Skin of body (tissue), 3 donors: ENCODE measurements at places on chromosomes 13 and 19. TPM values are rescaled to one million over a fixed set of nuclear protein-coding genes. Genes with fewer than 3 reads are reported as not detected.

DNA sequence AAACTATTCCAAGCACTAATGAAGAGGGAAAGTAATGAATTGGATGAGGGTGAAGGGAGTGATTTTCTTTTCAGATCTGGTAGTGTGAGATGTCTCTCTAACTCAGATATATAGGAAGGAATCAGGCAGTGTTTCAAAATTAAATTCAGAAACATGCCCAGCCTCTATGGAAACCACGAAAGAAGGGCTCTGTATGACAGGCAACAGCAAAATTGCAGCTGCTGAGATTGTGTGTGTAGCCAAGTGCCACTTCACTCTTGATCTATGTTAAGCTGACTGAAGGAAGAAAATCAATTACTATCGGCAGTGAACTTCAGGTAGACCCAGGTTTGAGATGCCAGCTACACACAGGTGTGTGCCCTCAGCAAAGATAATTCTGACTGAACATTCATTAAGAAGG lies 387.4 kb downstream of the PCDH9 start:
- no peak for DNase-seq

GRCh38 chr13:43475140-43475539 lies 311.6 kb downstream of the ENOX1 start:
- DNase-seq: peak; percentile 57

DNA sequence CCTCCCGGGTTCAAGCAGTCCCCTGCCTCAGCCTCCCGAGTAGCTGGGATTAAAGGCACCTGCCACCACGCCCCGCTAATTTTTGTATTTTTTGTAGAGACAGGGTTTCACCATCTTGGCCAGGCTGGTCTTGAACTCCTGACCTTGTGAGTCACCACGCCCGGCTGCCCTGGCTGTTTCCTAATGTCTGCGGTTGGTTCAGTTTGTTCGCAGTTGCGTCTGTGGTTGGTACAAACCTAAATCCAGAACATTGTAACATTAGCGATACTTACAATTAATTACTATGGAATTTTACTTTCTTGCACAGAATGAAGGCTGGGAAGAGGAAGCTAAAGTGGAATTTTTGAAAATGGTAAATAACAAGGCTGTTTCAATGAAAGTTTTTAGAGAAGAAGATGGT lies 38.1 kb downstream of the RNF17 start:
- DNase-seq: no peak

GRCh38 chr19:33446330-33447293 lies 73.1 kb downstream of the CEBPG start:
- no peak for DNase-seq

DNA sequence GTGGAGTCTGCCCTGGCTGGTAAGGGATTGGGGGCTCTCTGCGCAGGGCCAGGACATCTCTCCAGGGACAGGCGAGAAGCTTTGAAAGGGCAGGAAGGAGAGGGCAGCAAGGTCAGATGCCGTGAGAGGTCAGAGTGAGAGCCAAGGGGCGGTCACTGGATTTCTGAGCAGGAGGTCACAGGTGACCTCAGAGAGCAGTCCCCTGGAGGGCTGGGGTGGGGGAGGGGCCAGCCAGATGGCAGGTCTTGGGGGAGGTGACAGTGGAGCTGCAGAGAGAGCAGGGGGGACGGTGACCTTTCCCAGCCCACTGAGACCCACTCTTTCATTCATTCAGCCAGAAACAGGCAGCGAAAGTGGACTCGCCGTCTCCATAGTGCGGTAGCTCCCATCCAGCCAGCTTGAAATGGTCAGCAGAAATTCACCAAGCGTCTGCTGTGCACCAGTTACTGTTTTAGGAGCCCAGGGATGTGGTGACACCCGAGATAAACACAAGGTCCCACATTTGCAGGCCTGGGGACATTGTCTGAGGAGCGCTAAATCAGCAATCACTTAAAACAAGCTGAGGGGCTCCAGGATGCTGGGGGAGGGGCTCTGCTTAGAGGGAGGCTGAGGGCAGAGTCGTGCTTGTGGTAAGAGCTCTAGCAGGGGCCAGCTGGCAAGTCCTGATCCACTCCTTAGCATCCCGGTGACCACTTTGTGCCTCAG lies 10.2 kb downstream of the CARM1 start:
- DNase-seq: no peak

GRCh38 chr13:76892488-76892887 lies 6.3 kb upstream of the KCTD12 start:
- no peak for DNase-seq

- no peak for DNase-seq
Observed at GRCh38 chr19:13396250-13397080, 109.8 kb downstream of the CACNA1A start.

DNA sequence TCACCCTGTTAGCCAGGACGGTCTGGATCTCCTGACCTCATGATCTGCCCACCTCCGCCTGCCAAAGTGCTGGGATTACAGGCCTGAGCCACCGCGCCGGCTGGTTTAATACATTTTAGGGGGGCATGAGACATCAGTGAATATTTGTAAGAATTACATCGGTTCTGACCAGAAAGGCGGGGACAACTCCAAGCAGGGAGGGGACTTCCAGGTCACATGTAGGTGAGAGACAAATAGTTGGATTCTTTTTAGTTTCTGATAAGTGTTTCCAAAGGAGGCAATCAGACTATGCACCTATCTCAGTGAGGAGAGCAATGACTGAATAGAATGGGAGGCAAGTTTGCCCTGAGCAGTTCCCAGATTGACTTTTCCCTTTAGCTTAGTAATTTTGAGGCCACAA lies 3.7 kb upstream of the ZNF552 start:
- DNase-seq: no peak

DNA sequence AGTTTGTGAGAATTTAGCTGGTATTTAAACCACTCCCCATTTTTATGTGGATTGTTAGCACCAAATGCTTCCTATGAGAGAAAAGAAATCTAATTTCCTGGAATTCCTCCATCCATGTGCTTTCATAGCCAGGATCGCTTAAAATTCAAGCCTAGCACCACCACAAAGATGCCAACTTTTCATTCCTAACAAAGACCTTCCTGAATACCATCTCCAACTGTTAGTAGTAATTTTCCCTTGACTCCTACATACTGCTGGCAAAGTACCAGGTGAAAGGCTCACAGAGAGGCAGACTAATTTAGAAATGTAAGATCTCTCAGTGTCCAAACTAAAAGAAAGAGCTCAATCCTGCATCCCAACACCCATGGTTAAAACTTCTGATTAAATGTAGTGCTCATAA lies 386.3 kb downstream of the KCTD12 start:
- DNase-seq: no peak

DNA sequence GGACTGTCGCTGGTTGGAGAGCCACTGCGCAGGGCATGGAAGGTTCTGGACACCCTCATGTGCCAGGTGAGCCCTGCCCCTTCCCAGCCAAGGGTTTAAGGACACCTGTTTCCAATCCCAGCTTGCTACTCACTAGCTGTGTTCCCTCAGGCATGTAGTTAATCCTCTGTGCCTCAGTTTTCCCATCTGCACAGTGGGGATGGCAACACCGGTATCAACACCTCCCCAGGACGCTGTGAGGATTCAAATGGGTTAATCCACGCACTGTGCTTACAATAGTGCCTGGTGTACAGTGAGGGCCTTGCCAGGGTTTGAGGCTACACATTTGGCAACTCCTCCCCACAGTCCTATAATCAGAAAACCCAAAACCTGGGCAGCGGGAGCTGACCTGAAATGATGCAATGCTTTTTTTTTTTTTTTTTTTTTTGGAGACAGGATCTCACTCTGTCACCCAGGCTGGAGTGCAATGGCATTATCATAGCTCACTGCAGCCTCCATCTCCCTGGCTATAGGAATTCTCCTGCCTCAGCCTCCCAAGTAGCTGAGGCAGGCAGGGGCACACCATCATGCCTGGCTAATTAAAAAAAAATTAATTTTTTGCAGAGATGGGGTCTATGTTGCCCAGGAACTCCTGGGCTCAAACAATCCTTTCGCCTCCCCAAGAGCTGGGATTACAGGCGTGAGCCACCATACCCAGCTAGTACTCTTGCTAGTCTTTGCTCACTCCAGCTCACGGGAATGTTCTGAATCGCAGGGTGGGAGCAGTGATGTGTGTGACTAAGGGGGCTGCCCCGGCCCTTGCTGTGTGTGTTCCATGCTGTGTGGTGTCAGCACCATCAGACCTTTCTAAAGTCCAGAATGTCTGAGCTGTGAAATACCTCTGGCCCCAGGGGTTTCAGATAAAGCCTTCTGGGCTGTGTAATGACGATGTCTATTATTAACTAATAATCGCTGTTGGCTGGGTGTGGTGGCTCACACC lies 2.3 kb downstream of the ACP4 start:
- DNase-seq: no peak

DNA sequence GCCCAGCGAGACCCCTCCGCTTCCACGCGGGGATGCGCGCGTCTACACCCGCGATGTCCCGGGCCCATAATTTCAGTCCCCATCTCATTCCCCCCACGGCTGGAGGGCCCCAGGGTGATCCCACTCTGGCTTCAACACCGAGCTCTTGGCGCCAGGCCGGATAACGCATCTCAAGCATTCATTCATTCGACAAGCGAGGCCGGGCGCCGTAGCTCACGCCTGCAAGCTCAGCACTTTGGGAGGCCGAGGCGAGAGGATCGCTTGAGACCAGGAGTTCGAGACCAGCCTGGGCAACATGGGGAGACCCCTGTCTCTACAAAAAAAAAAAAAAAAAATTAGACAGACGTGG lies 5.9 kb downstream of the ANGPTL6 start:
- DNase-seq: no peak

DNA sequence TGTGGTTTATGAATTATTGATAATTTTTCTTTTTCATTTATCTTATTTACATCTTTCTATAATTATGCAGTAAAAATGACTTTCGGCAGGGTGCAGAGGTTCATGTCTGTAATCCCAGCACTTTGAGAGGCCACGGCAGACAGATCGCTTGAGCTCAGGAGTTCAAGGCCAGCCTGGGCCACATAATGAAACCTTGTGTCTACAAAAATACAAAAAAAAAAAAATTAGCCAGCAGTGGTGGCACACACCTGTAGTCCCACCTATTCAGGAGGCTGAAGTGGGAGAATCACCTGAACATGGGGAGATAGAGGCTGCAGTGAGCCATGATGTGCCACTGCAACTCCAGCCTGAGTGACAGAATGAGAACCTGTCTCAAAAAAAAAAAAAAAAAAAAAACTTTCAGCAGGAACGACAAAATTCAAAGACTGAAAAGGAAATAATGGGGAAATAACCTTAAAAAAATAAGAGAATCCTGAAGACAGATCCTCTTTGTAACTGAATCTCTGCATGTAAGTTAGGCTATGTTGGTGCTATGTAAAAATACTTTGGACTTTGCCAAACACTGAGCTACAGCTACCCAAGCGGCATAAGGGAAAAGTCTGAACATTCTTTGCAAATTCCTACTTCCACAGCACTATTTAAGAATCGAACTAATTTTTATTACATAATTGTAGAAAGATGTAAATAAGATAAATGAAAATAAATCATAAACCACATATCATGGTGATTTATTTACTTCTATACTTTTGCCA lies 36.7 kb upstream of the WDFY2 start:
- no peak for DNase-seq

- DNase-seq: no peak
Observed at GRCh38 chr13:112601371-112601770, 13.4 kb upstream of the TUBGCP3 start.

GRCh38 chr13:101383595-101383994 lies 32.7 kb downstream of the NALCN start:
- no peak for DNase-seq

- no peak for DNase-seq
Observed at GRCh38 chr19:29271341-29271740, 58.4 kb upstream of the UQCRFS1 start.

GRCh38 chr13:77513719-77514335 lies 21.7 kb upstream of the SCEL start:
- no peak for DNase-seq

GRCh38 chr13:110549795-110550160 lies 11.7 kb downstream of the RAB20 start:
- DNase-seq: no peak

GRCh38 chr13:66837246-66837645 lies 392.9 kb downstream of the PCDH9 start:
- DNase-seq: no peak

GRCh38 chr19:6610934-6611852 lies 20.2 kb upstream of the CD70 start:
- peak; percentile 75 for DNase-seq

GRCh38 chr19:4541114-4541805 lies 1.4 kb upstream of the LRG1 start:
- no peak for DNase-seq

DNA sequence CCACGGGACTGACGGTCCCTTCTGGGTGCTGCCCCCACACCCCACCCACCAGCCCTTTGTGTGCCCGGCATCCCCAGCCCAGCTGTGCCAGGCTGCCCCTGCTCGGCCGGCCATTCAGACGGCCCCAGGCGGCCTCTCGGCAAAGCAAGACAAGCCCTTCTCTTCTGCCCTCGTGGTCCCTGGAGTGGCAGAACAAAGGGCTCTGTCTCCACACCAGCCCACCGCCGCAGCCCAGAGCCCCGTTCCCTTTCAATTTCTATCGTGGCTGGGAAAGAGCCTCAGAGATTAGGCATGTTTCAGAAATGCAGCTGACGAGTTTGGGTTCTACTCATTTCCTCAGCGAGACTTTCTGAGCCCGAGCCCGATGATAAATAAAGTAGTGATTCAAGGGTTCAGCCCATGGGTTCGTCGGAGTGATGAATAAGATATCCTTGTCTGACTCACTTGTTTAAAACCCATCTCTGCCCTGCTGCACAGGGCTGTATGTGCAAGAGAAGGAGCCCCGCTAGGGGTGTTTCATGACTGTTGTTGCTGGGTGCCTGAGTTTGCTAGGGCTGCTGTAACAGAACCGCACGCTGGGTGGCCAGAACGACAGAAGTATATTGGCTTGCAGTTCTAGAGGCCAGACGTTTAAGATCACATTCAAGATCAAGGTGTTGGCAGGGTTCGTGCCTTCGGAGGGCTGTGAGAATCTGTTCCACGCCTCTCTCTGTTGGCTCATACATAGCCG lies 4.3 kb downstream of the MYO9B start:
- DNase-seq: no peak

DNA sequence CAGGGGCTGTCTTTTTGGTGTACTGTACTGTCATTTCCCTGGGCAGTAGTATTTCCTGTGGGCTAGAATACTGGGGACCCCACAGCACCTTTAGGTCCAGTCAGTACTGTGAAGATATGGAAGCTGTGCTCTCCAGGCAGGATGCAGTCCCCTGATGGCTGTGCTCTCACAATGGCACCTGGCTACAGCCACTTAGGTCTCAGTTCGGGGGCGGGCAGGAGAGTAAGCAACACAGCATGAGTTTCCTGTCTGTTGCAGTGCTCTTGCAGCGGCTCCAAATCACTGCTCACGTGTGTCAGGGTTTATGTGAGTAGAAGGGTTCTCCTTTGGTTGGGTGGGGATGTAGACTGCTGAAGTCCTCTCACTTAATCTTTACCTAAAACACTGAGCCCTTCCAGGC lies 810.4 kb downstream of the DACH1 start:
- DNase-seq: no peak

- DNase-seq: no peak
Observed at GRCh38 chr13:76683168-76683567, 203.0 kb downstream of the KCTD12 start.

Gene ZNF850
- 4.5 TPM for total RNA-seq

Gene ZBTB45
- 3.7 TPM for total RNA-seq

Gene FUT6
- 0.20 TPM for total RNA-seq

Gene CD22
- 0.99 TPM for total RNA-seq

Gene CEACAM20
- not detected for total RNA-seq

Gene KIR2DL4
- total RNA-seq: not detected

Gene BAX
- 22.9 TPM for total RNA-seq

Gene TEKTIP1
- not detected for total RNA-seq

Gene CATSPERD
- not detected for total RNA-seq

Gene RUBCNL
- 3.9 TPM for total RNA-seq
